Omental fat pad (tissue), 4 donors: ENCODE measurements at places on chromosomes 6 and 20.

DNA sequence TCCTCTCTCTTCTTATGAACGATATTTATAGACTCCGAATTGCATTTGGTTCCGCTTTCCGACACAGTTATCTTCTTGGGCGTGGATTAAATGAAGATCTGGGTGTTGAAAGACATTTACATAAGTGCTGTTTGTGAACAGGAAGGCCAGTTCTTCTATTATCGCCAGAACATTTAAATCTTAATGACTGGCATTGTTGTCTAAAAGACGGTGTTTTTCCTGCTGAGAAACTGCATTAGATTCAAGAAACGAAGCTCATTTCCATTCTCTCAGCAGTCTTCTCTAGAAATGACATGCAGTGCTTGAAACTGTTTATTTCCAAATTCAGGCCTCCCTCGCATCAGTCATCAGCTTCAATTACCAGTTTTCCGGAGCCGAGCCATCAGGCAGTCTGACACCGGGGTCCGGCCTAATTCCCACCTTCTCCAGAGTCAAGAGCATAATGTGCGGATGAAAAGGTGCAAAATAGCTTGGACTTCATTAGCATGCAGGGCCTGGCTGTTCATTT lies 16.0 kb downstream of the LINC00237 start:
- no peak for DNase-seq

GRCh38 chr6:87658516-87658915 lies 43.5 kb downstream of the AKIRIN2 start:
- no peak for DNase-seq

GRCh38 chr6:39610221-39610620 lies 115.0 kb downstream of the KIF6 start:
- DNase-seq: no peak

DNA sequence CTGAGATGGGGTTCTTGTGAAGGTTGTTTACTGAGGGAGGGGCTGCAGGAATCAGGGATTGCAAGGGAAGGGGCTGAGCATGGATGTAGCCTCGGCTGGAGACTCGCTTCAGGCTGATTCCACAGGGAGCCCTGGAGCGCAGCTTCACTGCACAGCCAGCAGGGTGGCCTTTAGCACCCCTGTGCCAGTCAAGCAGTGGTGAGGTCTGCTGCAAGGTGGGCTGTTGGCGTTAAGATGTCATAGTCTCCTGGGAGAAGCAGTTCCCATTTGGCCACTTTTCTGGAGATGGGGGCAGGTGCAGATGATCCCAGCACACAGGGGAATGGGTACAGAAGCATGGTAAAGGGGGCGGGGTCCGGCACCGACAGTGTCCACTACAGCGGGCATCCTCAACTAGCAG lies 126.3 kb downstream of the TOX2 start:
- DNase-seq: no peak

- DNase-seq: no peak
Observed at GRCh38 chr6:140264431-140264830, 890.0 kb upstream of the CITED2 start.

DNA sequence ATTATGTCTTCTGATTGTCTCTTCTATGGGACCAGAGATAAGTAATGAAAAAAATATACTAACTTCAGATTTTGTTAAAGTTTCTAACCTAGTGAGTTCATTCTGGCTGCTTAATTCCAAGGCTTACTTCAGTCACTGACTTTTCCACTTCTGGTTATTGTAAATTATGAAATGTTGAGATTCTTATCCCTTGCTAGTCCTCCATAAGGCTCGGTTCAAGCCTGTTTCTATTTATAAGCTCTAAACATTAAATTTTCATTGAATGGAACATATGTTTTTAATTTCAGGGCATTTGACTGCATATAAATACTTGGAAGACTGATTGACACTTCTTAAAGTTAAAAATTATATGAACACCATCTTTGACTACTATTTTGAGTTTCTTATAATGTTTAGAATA lies 23.6 kb upstream of the NKAIN2 start:
- no peak for DNase-seq

DNA sequence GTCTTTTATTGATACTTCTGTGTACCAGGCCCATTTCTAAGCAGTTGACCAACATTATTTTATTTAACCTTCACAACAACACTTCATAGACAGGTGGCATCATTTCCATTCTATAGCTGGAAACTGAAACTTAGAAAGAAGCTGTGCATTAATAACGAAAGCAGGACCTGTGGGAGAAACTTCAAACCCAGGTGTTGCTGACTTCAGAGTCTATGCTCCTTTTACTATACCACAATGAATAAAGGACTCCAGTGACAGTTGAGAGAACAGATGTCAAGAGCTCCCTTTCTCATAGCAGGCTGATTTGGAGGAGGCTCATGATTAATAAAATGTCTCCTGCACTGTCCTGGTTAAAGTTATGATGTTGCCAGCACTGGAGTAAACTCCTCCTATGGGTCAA lies 56.6 kb upstream of the POU3F2 start:
- DNase-seq: no peak

- DNase-seq: no peak
Observed at GRCh38 chr6:42051268-42051653, 937 bp downstream of the TAF8 start.

- DNase-seq: no peak
Observed at GRCh38 chr6:120869397-120869796, 464.9 kb downstream of the TBC1D32 start.

DNA sequence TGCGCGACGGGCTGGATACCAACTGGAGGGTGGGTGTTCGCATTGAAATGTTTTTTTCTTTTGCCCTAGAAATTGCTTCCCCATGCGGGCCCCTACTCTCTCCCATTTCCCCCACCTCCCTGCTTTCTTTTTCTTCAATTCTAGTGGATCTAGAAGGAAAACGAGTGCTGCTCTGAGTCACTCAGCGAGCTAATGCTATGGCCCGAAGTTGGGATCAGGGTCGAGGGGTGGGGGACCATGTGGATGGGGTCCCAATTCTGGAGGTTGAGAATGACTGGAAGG lies 71.5 kb downstream of the SOX4 start:
- no peak for DNase-seq

GRCh38 chr20:7975851-7976414 lies 35.7 kb upstream of the HAO1 start:
- DNase-seq: no peak

DNA sequence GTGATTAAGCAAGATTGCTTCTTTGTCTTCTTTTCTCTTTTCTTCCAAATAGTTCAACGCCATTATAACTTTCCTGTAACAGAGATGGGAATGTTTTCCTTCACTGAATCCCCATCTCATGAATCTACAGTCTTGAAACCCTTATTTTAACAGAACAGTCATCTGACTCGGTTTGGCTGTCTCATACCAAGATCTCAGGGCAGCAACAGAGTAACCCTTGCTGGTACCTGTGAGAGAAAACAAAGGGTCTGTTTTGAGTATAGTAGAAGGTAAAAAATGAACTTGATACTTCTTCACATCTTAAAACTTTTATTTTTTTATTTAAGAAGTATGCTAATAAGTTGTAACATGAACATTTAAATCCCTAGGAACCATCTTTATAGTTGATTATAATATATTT lies 19.6 kb upstream of the DSE start:
- no peak for DNase-seq

DNA sequence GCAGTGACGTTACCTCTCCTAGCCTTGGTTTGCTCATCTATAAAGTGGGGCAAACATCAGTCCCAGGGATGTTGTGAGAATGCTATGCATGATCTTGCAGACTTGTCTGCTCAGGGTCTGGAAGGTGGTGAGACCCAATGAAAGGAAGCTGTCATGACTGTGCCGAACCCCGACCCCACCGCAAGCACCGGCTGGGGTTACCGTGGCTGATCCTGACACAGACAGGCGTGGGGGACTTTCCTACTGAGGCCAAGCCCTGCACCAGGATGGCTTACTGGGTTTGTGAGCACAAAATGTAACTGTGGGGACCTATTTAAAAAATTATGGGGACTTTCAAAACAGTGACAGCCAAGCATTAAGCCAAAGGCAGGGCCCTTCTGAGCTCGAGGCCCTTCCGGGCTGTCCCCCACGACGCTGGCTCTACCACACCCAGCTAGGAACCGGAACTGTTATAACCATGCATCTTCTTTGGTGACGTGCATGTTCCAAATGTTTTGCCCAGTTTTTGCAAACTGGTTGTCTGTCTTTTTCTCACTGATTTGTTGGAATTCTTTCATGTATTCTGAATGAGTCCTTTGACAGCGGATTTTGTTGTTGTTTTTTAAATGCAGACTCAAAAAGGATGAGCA lies 76.6 kb upstream of the PMEPA1 start:
- DNase-seq: no peak

DNA sequence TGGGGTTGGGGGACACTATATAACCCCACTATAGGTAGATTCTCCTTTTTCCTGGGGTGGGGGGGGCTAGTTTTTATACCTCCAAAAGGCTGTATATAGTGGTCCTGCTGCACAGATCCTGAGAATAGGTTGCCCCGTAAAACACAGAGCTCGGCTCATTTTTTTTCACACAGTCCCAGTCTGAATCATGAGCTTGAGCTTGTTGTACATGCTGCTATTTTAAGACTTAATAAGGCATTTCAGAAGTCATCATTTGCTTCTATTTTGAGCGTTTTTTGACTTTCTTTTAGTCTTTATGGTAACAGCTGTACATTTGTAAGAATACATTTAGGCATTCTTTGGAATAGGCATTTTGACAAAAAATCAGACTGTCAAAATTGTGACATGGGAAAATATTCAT lies 30.5 kb downstream of the SLC9A8 start:
- no peak for DNase-seq

DNA sequence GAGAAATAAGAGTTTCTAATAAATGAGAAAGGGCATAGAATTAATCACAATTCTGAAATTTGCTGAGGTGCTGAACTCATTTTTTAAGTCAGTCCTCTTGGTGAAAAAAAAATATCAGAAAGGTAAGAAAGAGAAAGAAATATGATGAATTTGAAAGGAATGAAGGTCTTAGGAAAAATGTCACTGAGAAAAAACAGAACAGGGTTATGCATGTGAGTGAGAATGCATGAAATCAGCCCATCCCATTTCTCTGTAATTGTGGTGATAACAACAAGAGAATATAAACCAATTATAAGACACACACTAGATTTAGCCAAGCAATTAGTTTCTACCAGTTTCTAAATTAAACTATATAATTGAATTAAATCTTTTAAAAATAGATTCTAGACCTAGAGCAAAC lies 138.9 kb downstream of the TBX18 start:
- no peak for DNase-seq

GRCh38 chr6:16961577-16961976 lies 140.3 kb upstream of the STMND1 start:
- DNase-seq: no peak

GRCh38 chr6:151379933-151380847 lies 11.2 kb downstream of the ZBTB2 start:
- DNase-seq: no peak

DNA sequence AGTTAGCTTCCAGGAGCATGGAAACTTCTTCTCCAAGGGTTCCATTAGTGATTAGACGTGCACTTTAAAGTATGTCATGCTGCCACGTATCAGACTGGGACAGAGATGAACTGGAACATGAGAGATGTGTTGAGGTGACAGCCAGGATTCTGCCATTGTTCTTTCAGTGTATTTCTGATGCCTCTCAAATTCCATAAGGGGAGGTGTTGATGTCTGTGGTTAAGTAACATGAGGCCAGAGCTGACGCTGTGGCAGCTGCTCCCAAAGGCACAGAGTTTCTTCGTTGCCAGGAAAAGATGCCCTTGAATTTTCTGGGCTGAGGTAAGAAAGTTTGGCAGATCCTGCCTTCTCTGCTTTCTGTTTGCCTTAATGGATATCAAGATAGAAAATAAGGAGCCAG lies 63.5 kb downstream of the TRMT6 start:
- no peak for DNase-seq

GRCh38 chr6:77626426-77626825 lies 26.4 kb upstream of the MEI4 start:
- no peak for DNase-seq

DNA sequence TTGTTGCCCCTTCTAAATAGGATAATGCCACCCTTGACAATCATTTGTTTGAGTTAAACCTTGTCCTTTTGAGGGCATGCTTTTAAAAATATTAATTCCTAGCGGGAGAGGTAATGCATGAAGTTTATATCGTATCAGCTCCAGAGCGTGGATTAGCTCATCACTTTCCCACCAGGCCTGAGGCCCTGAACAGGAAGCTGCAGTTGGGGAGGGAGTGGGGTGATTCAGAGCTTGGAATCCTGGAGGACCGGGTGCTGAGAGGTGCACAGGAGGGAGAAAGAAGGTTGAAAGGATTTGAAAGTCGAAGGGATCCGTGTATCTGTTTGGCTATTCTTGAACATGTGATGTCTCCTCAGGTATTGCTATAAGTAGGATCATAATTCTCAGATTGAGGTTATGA lies 25.0 kb downstream of the ZDHHC14 start:
- DNase-seq: no peak

DNA sequence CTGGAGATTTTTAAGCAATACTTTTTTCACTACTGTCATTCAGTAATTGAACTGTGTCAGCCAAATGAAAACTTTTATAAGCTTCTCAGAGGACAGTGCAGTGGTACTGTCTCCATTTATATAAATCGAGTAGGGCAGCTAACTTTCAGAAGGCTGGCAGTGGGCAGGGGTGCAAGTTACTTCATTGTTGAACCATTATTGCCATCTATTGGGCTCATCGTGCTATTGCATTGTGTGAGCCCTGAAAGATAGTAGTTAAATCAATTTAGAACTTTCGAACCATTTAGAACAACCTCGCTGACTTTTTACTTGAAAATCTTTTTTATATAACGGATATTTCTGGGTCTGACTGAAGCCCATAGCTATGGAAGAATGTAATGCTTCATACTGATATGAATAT lies 347.8 kb upstream of the PLCB4 start:
- no peak for DNase-seq

DNA sequence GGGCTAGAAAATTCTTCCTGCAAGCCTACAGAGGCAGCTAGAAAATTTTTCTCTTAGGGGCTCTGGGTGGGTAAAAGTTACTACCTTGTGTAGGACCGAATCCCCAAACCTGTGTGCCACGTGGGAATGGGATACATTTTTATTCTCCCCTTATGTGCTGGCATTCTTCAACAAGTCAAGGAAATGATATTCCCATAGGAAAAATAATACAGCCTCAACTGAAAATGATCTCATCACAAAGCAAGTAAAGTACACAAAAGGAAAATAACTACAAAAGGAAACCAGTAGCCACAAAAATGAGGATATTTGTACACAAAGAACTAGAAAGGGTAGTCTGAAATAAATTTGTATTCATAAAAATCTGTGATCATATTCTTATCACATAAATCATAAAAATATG lies 298.1 kb downstream of the LAMA2 start:
- DNase-seq: no peak
